ENCODE measurements at places on chromosomes 3 and 15.

DNA sequence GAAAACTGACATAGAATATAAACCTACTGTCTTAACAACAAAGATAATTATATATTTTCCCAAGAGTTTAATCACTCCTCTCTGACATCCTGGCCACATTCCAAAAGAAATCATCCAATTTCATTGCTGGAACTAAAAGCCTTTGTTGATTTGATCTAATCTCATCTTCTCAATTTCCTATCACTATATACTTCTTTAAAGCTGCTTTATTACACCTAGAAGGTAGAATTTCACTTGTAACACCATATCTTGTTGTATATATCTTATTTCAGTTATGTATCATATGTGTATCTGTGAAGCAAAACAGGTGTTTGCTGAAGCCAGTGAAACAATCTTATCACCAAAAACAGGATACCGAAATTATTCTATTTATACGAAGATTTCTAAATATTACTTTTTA, 740.2 kb downstream of the ROBO1 start:
- DNase-seq: no peak

GRCh38 chr3:110650741-110651140, 420.9 kb upstream of the NECTIN3 start:
- peak; percentile 46 for DNase-seq

DNA sequence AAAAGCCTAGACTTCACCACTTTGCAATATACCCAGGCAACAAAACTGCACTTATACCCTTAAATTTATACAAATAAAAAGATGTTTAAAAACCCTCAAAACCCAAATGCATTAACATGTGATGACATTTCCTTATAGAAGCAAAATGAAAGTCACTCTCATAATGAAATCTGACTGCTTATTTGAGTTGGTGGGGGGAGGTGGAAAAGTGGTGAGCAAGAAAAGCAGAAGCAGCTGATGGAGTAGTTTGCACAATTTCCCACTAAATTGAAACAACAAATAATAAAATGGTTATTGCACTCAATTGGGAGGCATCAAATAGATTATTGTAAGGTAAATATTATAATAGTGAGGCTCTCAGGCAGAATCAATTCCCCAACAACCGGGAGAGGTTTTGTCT, 54.0 kb upstream of the GADL1 start:
- DNase-seq: no peak

GRCh38 chr3:58167431-58168351, 43.1 kb downstream of the DNASE1L3 start:
- DNase-seq: peak; percentile 78

DNA sequence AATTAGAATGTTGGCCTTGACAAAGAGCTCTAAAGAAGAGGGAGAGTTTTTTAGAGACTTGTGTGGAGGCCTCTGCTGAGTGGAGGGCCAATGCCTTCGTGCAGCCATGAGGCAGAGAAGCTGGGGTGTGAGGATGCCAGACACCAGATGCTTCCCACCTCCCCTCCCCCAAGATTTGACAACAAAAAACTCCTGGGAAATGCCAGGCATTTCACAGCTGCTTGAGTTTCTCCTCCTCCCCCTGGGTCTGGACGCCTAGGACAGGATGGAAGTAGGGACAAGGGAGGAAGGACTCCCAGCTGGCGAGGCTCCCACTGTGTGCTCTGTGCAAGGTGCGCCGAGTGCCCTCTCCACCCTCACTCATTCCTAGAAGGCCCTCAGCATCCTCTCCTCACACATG, 20.1 kb downstream of the TGM4 start:
- peak; percentile 33 for DNase-seq

- peak; percentile 29 for DNase-seq
These were observed 144.4 kb downstream of the DNAJB8 start for GRCh38 chr3:128322030-128323022.

DNA sequence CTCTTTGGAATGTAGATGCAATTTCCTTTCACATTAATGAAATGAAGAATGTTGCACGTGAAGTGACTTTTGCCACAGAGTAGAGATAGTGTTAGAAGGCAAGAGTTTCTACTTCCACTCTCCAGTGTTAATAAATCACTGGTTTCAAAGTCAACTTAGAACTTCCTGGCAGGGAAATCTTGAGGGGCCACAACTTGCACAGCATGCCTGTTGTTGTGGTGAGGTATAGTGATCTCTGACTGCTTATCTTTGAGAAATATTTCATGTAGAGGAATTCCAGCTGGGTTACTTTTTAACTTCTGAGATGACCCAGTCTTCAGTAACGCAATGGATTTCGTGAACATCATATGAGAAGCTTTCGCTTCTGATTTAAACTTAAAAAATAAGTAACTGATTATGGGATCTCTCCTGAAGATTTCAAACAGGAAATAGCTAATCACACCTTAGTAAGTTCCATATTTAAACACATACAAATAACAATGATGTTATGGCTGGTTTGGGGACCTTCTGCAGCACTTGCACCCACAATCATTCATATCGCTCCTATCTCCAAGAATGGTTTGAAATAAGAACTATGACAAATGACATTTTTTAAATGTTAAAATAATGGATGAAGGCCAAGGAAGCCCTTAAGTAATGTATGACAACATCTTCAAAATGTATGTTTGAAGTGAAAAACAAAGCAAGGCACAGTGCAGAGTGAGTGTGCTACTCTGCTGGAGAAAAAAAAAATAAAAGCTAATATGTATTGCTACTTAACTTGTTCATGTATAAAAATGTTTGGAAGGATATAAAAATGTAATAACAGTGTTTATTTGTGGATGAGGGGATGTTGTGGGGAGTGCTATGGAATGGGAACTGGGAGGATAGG, 726.5 kb upstream of the NECTIN3 start:
- peak; percentile 15 for DNase-seq

DNA sequence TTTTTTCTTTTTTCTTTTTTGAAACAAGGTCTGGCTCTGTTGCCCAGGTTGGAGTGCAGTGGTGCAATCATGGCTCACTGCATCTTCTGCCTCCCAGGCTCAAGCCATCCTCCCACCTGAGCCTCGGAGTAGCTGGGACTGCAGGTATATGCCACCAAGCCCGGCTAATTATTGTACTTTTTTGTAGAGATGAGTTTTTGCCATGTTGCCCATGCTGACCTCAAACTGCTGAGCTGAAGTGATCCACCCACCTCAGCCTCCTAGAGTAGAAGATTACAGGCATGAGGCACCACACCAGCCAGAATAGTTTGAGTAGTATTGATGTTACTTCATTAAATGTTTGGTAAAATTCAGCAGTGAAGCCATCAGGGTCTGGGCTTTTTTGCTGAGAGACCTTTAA, 251.8 kb downstream of the CADM2 start:
- DNase-seq: no peak

DNA sequence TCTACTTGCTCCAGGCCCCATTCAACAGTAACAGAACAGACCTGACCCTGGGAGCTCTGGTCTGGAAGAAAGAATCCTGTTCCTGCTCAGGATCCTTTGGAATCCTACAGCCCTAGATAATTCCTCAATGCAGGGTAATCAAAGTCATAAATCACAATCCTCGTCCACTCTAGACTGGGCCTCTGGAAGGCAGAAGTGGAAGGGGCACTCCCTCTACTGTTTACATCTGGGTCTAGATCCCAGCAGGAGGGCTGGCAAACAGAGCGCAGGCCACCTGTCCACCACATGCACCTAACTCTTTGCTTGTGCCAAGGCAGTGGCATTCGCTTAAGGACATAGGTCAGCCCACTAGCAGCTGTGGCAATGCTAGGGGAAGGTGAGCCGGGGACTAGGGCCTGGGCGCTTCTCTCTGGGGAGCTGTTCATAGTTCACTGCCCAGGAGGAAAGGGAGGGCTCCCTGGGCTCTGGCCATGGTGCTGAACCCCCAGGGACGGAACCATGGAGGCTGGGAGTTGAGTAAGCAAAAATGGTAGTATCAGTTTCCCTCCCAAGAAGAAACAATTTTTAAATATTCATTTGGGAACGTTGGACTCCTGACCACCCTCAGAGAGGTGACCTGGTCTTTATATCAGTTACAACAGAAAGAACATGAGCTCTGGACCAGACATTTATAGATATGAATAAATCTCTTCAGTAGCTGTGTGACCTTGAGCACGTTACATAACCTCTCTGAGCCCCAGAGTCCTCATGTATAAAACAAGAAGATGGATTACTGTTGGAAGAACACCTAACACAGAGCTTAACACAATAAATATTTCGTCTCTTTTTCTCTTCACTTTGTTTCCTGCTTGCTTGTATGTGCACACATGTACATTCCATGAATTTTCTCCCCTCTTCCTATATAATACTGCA, 90.2 kb downstream of the NTRK3 start:
- no peak for DNase-seq

All from fibroblast of lung (primary cell).